Lower lobe of right lung (tissue), 2 donors: ENCODE measurements at places on chromosomes 7 and 10. TPM values are rescaled to one million over a fixed set of nuclear protein-coding genes. Genes with fewer than 3 reads are reported as not detected.

Gene INHBA
- total RNA-seq: 81.2 TPM

Gene CYP3A5
- 15.5 TPM for total RNA-seq

GRCh38 chr7:21414795-21415393 lies 13.0 kb upstream of the SP4 start:
- DNase-seq: no peak

GRCh38 chr7:22016507-22016906 lies 70.8 kb upstream of the CDCA7L start:
- DNase-seq: no peak

- DNase-seq: no peak
These were observed 34.2 kb downstream of the GRB10 start for GRCh38 chr7:50748472-50748871.

Gene GRID1
- total RNA-seq: 2.5 TPM

Gene PTPN20
- total RNA-seq: 4.0 TPM

Gene ARHGAP22
- total RNA-seq: 9.6 TPM

Gene SEPTIN14
- total RNA-seq: not detected

- no peak for DNase-seq
These were observed 244.2 kb downstream of the CELF2 start for GRCh38 chr10:11261687-11262493.

Gene UCMA
- total RNA-seq: not detected

Gene AKR1D1
- not detected for total RNA-seq

GRCh38 chr10:26242706-26243350 lies 26.3 kb downstream of the GAD2 start:
- DNase-seq: no peak

Gene MBL2
- not detected for total RNA-seq

GRCh38 chr7:135942614-135943013 lies 34.5 kb downstream of the MTPN start:
- no peak for DNase-seq

Gene PLEKHS1
- total RNA-seq: 7.0 TPM

DNA sequence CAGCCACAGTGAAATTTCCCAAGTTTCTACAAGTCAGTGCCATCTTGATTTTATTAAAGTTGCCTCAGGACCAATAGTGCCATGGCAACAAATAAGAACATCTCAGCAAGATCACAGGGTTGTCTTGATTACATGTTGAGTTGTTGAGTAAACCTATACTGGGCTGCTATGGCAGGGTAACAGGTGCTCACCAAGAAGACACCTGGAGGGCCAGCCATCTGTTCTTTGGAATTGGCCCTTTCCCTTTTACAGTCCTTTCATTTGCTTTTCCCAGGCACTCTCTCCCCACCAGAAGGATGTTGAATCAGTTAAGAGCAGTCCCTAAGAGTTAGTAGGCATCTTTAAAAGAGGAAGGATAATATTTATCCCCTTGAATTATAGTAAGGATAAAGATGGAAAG lies 582.0 kb downstream of the TNS3 start:
- DNase-seq: no peak

DNA sequence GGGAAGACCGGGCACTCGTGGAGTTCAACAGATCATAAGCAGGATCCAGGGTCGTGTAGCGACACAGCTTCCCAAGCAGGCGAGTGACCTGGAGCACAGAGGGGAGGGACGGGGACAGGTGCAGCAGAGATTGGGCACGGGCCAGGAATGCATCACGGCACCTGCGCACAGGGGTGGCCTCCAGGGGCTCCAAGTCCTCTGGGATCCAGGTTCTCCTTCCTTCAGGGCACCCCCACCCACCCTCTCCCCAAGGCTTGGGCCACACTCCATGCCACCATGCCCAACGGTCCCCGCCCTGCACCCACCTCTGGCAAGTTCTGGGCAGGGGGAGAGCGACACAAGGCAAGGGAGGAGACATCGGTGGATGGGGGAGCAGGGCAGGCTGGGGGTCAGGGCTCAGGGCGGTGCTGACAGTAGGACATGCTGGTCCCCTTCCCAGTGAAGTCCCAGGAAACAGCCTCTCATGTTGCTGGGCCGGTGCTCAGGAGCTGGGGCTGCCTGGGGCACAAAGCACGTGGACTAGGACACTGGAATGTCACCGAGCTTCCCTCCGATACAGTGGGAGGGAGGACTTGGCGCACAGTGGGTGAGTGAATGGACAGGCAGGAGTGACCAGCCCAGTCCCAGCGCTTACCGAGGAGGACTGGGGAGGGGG lies 597.3 kb downstream of the PTPRN2 start:
- no peak for DNase-seq

Gene TMEM196
- not detected for total RNA-seq

DNA sequence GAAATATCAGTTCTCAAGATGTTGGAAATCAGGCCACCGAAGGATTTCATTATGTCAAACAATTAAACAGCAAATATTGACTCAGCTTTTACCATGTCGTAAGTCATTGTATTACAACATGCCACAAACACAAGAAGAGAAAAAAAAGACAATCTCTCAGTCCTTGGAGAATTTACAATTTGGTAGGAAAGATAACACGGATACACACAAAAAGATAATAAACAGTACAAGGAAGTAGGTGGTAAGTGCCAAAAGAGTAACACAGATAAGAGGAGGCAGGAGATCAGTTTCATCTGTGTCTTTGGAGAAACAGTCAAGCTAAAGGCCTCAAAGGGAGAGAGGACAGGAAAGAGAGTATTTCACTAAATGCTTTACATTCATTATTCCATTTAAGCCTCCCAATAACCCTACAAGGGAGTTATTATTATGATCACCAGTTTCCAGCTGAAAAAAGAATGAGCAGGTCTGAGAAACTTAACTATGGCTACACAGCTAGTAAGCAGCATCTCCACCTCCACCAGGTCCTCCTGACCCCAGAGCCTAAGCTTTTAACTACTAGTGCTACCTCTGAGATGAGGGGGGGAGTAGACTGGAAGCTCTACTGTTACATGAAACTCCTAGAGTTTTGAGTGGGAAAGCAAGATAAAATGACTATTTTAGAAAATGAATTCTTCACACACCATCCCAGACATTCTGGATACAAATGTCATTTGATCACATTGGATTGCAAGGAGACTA lies 13.9 kb upstream of the DNAJC1 start:
- DNase-seq: no peak

DNA sequence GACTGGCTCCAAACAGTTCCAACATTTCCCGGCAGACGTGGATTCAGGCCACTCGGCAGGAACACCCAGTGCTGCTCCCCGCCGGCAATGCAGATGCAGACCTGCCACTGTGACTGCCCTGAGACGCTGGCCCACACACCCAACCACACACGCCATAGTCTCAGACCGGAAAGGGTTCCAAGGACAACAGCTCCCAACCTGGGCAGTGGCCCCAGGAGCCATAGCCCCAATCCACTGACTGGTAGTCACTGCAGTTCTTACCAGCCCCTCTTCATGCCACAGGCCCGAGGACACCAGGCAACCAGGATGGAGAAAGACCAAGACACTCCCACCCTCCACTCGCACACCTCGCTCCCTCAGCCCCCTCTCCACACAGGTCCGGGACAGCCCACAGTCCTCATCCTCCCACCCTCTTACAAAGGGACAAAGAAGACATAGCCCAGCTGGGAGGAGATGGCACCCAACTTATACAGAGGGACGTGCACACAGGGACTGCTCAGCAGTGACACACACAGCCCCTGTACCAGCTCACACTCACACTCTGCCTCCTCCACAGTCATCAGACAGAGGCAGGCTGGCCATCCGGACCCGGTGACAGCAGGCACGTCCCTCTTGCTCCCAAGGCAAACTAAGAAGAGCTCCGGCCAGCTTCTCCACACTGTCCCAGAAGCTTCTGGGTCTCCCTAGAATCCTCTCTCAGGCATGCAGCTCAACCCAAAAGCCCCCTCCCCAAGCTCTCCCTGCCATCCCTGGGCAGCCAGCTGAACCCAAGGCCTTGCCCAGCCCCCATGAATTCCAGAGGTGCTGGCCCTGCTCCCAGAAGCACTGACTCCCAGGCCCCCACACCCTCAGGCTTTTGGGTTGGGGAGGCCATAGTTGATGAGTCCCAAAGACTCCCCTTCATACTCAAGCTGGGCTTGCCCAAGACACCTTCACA lies 24.8 kb downstream of the KCNH2 start:
- DNase-seq: peak; percentile 28

DNA sequence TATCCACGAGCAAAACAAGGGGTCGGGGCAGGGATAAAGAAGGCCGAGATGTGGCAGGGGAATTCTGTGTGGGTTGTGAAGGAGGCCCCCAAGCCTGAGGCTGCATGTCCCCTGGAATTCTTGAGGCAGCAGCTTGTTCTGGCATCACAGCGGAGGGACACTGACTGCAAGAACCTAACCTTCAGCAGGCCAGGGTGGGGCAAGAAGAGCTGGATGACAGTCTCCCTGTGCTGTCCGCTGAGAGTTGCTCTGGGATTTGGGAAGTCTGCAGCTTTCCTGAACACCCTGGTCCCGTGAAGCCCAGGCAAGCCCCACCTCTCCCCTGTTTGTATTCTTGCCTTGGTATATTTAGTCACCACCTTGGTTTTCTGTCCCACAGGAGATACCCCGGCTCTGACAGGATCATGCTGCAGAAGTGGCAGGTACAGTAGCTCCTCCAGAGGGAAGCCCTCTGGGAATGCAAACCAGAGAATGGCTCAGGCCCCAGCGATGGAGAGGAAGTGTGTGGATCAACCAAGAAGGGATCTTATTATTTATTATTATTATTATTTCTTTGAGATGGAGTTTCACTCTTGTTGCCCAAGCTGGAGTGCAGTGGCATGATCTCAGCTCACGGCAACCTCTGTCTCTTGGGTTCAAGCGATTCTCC lies 1.9 kb upstream of the LRRC18 start:
- no peak for DNase-seq

GRCh38 chr7:128666200-128666599 lies 5.9 kb upstream of the GARIN1A start:
- DNase-seq: no peak

DNA sequence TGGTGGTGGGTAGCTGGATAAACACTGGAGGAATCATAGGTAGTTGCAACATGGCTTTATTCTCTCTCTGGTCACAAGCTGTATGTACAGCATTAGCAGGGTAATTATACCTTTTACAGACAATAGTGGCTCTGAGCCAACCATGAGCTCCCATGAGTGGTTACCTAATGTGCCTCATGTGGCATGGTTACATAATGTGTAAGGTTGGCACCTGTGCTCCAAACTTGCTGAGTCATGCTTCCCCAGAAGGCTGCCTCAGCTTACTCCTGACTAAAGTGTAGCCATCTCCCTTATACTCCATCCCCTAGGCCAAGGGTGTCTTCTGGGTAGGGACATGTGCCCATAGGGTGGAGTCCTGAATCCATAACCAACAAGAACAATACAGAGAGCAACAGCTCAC lies 345.3 kb upstream of the SEMA3C start:
- DNase-seq: no peak

Gene LIPF
- total RNA-seq: not detected

Gene COG5
- total RNA-seq: 49.1 TPM

Gene TNS3
- 174 TPM for total RNA-seq

- no peak for DNase-seq
These were observed 10.2 kb downstream of the PDCD4 start for GRCh38 chr10:110881905-110882304.

DNA sequence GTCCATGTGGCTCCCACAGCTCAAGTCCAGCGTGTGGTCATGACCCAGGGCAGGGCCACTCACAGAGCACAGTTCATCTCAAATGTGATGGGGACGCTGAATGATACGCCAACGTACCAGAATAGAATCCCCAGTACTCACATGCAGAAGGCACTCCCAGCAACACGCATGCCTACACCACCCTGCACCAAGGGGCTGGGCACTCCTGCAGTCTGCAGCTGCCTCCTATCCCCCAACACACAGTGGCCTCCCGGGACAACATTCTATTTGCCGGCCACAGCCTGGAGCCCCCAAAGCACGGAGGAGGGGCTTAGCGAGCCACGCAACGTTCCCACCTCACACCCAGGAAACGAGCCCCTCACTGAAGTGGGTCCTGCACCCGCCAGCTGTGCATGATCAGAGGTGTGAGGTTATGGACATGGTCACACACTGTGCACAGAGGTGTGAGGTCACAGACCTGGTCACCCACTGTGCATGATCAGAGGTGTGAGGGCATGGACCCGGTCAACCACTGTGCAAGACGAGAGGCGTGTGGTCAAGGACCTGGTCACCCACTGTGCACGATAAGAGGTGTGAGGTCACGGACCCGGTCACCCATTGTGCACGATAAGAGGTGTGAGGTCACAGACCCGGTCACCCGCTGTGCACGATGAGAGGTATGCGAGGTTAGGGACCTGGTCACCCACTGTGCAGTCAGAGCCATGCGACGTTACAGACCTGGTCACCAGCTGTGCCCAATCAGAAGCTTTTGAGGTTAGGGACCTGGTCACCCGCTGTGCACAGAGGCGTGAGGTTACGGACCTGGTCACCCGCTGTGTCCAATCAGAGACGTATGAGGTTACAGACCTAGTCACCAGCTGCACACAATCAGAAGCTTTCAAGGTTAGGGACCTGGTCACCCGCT lies 182.8 kb downstream of the DIP2C start:
- DNase-seq: no peak

Gene PRKCQ
- 8.1 TPM for total RNA-seq

Gene OR2A42
- total RNA-seq: not detected

Gene ADCYAP1R1
- 2.9 TPM for total RNA-seq

Gene VSTM4
- total RNA-seq: 18.7 TPM

DNA sequence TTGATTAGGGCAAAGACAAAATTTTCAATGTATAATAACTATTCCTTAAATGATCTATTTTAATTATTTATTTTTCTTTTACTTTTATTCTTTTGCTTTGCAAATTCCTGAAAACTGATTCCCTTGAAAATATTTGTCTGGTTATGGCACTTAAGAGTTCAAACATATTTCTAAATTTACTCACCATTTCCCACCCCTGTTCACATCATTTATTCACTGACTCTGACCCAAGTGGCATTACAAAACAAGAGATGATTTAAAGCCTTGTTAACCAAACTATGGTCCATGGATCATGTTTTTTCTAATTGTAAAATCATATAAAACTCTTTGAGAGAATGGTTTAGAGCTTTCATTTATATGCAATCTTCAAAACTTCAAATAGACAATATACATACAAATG lies 1256.1 kb upstream of the LRRN3 start:
- DNase-seq: no peak

GRCh38 chr10:3231951-3232730 lies 59.6 kb upstream of the PITRM1 start:
- no peak for DNase-seq

DNA sequence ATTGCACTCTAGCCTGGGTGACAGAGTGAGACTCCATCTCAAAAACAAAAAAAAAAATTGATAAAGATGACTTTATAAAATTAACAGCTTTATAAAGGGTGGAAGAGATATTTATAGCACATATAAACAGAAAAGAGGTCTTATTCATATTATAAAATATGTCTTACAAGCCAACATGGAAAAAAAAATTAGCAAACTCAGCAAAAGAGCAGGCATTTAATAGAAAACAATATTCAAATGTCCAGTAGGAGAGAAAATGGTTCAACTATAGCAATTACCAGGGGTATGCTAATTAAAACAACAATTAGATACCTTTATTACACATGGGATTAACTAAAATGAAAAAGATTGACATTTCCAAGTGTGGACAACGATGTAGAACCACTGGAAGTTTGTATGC lies 929.1 kb downstream of the REEP3 start:
- no peak for DNase-seq

- peak; percentile 74 for DNase-seq
These were observed 481.0 kb downstream of the TNS3 start for GRCh38 chr7:47100817-47101435.
